ENCODE measurements at places on chromosomes 12 and 14.

DNA sequence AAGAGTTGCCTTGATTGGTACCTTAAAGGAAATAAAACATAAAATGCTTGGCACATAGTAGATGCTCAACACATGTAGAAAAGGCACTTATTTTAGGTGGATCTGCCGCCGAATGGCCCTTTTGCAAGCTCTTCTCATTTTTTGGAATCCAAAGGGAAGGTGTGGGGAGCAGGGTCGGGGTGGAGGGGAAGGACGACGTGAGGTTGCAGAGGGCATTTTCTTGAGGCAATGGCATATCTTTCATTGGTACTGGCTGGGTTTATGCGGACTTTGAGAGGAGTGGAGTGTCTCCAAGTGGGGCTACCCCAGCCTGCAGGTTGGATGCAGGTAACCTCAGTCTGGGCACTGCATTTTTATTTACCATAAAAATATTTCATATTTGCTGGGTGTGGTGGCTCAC, 8.1 kb downstream of the RTL1 start:
- no peak for DNase-seq

GRCh38 chr14:31945074-31945613, 132.0 kb upstream of the ARHGAP5 start:
- DNase-seq, result no peak

DNA sequence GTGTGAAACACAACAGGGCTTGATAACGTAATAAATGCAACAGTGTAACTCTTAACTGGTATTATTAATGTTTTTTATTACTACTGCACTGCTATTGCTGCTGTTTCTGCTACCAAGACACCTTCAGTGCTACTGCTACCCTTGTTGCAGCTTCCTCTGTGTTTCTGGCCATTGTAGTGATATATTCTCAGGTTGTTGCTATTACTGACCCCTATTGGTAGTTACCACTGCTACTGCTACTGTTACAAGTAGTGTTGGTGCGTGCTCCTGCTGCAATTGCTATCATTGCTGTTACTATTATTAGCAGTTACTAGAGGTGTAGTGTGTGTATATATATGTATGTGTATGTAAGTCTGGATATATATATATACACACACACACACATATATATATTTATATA, 87.2 kb upstream of the PTPRB start:
- DNase-seq, result no peak

DNA sequence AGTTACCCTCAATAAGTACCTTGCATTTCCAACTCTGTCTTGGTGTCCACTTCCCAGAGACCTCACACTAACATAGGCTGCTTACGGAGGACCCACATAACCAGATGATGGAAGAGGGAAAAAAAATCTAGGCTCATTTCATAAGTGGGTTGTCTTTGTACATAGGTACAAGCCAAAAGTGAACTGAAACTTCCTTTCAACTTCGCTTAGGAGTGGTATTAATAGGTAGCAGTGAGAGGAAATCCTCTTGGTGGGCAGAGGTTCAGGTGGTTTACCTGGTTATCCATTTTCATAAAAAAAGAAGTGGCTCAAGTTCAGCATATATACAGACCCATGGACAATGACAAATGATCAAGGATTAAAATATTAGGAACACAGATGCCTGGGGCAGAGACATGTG, 35.8 kb upstream of the RNU6-7 start:
- DNase-seq, result no peak

GRCh38 chr14:74542056-74542685, 48.6 kb downstream of the ISCA2 start:
- no peak for DNase-seq

DNA sequence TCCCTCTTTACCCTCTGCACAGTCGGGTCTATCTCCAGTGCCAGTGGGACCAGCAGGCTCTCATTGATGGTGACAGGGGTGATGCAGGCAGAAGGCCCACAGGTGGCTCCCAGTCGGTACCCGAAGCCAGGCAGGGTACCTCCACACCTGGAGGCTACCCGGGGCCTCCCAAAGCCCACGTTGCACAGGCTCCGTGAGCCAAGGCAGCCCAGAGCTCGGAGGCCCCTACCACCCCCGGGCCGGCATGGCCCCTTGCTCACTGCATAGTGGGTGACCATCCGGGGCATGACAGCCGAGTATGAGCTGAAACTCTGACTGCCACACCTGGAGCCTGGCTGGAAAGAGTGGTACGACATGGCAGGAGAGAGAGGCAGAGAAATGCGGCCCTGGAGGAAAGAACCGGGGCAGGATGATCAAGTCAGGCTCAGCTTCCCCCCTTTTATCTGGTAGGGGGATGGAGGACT, at the start of gene KRT82:
Gene KRT82 (minus strand): TSS at position 414 of the 464 bp plus-strand sequence. CDS start 58 bp downstream, at position 356.
- no peak for DNase-seq

GRCh38 chr12:27083861-27084394, 1.6 kb upstream of the C12orf71 start:
- peak; percentile 69 for DNase-seq

GRCh38 chr14:79551523-79551922, 659.8 kb downstream of the DIO2 start:
- peak; percentile 43 for DNase-seq

DNA sequence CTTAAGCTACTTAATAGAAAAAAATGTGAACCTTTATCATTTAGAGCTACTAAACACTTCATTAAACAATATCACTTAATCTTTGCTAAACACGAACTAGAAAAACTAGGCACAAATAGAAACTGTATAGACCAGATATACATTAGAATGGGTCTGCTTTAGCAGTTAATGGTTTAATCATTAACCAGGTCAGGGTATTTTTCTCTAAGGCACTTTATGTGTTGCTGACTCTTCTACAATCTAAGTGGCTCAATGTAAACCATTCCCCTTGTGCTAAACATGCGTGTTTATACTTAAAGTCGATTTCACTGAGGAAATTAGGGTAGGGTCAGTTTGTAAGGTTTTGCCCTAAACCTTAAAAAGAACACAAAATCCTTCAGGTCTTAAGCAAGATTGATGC, 29.7 kb downstream of the TMCC3 start:
- no peak for DNase-seq

DNA sequence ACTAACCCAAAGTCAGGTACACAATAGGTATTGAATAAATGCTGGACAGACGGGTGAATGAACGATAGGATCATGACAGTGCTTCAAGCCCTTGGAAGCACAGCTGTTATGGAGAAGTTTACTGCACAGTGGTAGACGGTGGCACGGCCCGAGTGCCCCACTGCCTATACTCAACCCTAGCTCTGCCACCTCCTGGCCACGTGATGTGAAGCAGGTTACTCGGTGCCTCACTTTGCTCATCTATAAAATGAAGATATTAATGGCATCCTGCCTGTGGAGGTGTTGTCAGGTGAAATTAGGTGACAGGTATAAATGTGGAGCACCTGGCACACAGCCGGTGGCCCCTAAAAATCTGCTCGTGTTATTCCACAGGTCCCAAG, 5.8 kb downstream of the ASB2 start:
- no peak for DNase-seq

DNA sequence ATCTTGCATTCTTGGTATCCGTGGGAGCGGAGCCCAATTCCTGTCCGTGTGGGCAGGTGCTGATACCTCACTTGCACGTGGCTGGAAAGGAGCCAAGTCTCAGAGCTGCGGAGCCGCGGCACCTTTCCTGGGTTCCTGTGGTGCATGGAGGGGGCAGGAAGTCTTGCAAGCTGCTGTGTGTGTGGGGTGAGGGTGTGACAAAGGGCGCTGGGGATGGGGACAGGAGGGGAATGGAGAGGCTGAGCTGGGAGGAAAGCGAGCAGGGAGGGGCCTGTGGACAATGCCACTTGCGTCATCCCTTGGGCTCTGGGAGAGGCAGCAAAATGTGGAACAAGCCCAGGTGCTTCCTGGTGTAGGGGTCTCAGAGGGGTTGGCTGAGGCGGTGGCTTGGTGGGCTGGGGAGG, 86.7 kb downstream of the CALM1 start:
- DNase-seq, result no peak

DNA sequence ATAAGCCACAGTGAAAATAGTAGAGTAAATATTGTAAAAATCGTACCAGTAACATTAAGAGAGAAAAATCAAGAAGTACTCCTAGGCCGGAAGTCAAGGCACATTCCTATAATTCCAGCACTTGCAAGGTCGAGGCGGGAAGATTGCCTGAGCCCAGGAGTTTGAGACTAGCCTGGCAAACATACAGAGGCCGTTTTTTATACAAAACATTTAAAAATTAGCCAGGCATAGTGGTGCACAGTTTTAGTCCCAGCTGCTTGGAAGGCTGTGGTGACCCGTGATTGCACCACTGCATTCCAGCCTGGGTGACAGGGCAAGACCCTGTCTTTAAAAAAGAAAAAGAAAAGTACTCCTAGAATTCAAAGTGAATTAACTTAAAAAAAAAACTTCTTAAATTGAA, 341.8 kb downstream of the C12orf50 start:
- DNase-seq, result no peak

DNA sequence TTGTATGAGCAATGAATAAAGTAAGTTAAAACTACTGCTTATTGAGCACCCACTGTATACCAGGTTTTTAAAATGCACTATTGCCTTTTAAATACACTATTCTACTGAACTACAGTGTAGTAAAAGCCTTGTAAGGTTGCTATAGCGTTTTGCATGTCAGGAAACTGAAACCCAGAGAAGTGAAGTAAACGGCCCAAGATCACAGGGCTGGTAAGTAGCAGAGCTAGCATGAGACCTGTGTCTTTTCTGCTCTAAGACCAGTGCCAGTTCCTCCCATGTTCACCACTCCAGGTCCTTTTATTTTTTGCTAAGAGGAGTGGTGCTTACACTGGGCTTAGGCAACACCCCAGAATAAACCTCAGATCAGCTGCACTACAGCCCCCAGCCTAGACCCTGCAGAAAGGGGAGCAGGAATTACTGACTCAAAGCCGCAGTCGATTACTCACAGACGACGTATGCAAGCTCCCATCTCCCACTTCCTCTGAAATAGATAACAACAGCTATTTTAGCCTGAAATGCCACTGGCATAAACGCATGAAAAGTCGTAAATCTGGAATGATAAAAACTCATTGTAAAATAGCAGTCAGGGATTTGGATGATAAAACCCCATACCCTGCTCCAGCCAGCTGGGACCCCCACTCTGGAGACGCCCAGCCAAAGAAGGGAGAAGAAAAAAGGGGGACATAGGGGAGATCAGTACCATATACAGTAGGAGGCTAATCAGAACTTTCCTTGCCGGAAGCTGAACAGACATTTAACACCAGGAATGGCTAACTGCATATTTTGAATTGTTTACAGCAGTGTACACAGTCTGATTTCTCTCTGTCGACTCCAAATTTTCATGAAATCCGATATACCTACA, 108.3 kb downstream of the NUAK1 start:
- no peak for DNase-seq

GRCh38 chr12:60947533-60947932, 1312.7 kb upstream of the USP15 start:
- DNase-seq, result no peak

GRCh38 chr12:122090759-122091515, 12.4 kb downstream of the MLXIP start:
- DNase-seq, result no peak

GRCh38 chr12:22746720-22747119, 121.7 kb downstream of the ETNK1 start:
- no peak for DNase-seq

GRCh38 chr14:83301791-83302190, 1768.1 kb upstream of the SEL1L start:
- DNase-seq, result no peak

DNA sequence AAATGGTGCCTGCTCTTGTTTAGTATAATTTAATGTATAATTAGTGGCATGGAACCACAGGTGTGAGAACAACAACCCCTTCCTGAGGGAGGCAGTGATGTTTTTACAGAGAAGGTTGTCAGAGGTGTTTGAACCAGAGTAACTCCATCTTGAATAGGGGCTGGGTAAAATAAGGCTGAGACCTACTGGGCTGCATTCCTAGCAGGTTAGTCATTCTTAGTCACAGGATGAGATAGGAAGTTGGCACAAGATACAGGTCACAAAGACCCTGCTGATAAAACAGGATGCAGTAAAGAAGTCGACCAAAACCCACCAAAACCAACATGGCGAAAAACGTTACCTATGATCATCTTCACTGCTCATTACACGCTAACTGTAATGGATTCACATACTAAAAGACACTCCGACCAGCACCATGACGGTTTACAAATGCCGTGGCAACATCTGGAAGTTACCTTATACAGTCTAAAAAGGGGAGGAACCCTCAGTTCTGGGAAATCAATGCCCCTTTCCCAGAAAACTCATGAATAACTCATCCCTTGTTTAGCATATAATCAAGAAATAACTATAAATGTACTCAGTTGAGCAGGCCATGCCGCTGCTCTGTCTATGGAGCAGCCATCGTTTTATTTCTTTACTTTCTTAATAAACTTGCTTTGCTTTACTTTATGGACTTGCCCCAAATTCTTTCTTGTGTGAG, 47.8 kb upstream of the LTA4H start:
- no peak for DNase-seq

DNA sequence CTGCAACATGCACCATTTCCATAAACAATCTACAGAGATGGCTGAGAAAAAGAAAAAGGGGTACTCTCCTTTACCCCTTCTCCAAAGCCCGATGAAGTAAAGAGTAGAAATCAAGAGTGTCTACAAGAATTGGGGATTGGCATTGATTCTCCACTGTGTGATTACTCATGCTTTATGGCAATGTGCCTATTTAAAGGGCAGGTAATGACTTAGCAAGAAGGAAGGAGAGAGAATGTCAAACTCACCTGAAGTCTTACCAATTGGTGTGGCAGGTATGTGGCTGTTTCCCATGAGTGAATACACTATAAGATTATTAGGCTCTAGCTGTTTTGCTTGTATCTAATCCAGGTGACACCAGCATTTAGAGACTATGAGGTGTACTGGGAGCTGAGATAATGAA, 275.3 kb downstream of the CCER1 start:
- DNase-seq, result no peak

- peak; percentile 9 for DNase-seq
Measured at GRCh38 chr14:56333359-56334292, 215.4 kb downstream of the PELI2 start.

GRCh38 chr12:131901431-131902331, 7.3 kb downstream of the ULK1 start:
- peak; percentile 6 for DNase-seq

GRCh38 chr12:65409726-65410125, 131.2 kb downstream of the MSRB3 start:
- DNase-seq, result no peak

- DNase-seq, result no peak
Measured at GRCh38 chr12:116196226-116196625, 81.3 kb downstream of the MED13L start.

DNA sequence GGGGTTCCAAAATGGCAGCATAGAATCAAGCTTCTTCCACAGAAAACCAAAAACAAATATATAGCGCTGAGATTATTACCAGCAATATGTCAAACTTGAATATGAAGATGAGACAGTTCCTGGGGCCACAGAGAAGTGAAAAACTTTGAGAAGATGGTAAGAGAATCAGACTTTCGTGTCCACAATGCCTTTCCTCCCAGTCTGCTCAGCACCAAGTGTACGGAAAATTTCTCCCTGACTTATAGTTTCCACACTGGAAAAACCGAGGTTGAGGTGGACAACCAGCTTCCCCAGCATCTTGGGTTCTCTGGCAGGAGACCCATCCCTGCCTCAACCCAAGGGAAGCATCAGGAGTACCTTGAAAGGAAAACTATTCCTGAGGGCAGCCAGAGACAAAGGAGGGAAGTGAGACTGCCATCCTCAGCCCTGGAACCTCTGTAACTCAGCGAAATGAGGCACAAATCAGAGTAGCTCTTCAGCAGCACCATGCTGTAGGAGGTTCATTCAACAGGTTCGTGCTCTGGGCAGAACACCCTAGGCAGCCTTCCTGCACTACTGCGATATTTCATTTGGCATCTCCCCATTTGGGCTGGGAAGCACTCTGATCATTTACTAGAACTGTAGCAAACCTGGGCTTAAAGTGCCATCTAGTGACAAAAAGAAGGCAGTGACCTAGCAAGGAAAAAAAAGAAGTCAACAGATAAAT, 52.4 kb upstream of the CAPRIN2 start:
- peak; percentile 69 for DNase-seq

GRCh38 chr12:108633081-108633533, 587 bp downstream of the SELPLG start:
- DNase-seq, result no peak

All from retina (tissue), 1 donor.